Stimulated activated CD4-positive, alpha-beta T cell treated with anti-CD3 and anti-CD28 coated beads, Interleukin-1b, Interleukin-23, amount 100 ng/mL, for 1 hour (primary cell): ENCODE measurements at places on chromosomes 2 and 18.

GRCh38 chr2:25323042-25323514 is 18.6 kb downstream of the DNMT3A start:
- no peak for DNase-seq

DNA sequence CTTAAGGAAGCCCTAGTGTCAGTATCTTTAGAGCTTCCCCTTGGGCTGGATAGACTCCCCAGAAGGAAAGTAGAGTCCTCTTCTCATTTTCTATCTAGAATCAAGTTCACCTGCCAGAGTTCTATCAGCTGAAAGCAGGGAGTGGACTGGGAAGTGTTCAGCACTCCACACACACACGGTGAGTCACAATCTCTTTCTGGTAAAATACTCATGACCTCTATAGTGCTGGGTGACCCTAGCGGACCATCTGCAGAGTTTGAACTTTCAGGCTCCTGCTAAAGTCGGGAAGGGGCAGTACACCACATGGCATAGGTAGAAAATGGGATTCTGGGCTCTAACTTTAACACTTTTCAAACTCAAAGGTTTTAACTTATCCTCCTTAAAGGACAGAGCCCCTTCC is 43.3 kb downstream of the SAP130 start:
- DNase-seq, result no peak

- no peak for DNase-seq
Measured at GRCh38 chr18:57404345-57404744, 30.8 kb upstream of the ONECUT2 start.

DNA sequence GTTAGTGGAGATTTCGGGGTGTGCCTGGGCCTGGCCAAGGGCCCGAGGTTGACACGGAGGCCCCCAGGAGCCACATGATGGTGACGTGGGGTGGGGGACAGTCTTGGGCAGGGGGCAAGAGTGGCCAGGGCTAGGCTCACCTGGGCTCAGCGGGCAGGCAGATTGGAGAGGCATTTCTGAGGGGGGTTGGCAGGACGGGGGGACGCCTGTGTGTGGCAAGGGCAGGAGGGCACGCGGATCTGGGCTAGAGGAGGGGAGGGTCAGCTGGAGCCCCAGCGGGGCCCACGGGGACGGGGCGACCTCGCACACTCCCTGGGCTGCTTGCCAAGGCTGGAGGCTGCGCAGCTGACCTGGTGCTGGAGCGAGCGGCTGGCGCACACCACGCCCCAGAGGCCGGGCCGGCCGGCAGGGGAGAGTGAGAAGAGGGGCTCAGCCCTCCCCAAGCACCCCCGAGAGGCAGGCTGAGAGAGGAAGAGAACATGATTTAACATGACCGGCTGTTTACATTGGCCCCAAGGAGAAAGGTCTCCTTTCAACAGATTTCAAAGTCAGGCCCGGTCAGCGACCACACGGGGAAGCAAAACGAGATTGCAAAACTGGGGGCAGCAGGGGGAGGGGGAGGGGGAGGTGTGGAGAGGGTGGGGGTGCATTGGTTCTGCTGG is 38.0 kb upstream of the SNED1 start:
- DNase-seq, result no peak

DNA sequence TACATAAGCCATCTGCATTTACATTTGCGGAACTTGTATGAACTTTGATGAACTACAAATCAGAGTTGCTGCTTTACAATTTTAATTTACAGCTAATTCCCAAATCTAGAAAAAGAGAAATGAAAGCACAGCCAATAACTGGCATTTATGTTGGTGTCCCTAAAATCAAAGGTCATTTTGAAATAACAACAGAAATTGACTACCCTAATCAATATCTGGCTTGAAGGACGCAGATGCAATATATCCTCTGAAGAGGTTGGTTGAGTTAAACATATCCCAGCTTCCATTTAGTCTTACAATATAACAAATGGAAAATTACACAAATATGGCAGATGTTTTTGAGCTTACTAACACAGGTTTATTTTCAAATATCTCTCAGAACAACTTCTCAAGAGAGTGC is 177.5 kb downstream of the KCNJ3 start:
- no peak for DNase-seq

DNA sequence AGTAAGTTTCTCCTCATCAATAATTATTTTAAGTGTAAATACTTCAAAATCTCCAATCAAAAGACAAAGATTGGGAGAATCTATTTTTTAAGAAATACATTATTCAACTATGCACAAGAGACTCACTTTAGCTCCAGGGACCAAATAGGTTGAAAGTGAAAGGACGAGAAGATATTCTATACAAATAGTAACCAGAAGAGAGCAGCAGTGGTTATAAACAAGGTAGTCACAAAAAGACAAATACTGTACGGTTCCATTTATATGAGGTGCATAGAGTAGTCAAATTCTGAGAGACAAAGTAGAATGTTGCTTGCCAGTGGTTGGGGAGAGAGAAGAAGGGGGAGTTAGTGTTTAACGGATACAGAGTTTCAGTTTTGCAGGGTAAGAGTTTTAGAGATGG is 69.8 kb downstream of the POU3F3 start:
- DNase-seq, result no peak
